ENCODE measurements at places on chromosomes 1 and 21.

GRCh38 chr1:199698222-199698621 is 329.3 kb upstream of the NR5A2 start:
- no peak for DNase-seq

GRCh38 chr1:3746830-3747521 is 5.3 kb upstream of the CCDC27 start:
- peak; percentile 88 for DNase-seq

DNA sequence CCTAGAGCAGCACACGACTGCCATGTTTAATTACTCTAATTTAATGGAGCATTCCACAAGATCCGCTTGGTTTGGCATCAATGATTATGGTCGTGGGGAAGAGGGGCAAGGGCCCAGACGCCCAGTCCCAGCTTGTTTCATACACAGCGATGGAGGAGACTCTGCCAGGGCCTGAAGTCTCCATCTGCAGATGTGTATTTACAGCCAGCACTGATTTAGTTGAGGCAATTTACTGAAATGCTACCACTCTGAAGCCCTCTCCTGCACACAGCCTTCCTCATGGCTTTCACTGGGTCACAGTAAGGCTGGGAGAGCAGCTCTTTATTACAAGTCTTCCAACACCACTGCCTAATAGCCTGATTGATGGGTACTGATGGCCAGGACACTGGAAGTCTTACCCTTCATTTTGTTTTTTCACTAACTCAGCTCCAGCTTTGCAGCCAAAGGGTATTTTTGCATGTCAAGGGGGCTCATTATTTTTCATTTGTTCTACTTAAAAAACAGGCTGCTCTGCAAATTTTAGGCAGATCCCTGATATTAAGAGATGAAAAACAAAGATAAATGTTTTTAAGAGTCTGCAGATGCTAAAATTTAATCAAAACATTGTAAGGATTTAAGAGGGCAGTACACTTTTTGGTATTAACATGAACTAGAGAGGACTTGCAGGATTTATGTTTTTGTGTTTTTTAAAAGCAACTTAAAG is 236.3 kb downstream of the SIPA1L2 start:
- DNase-seq = no peak

DNA sequence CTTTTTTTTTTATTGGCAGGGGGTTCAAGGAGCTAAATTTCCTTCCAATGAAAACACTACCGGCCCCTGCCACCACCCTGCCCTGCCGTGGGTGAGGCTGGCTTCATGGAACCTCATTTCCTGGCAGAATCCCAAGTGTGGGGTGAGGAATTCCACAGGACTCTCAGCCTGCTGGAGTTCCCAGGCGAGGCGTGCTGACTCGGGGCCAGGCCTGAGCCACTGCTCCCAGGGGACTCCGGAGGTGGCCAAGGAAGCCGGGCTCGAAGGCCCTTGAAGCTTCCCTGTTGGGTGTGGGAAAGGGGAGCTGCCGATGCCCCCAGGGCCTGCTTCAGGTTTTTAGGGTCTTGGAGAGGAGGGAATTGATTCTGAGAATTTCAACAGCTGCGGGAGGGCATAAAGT is 95.3 kb upstream of the ACTRT2 start:
- DNase-seq = no peak

GRCh38 chr1:26700711-26701110 is 4.9 kb downstream of the ARID1A start:
- DNase-seq = no peak

DNA sequence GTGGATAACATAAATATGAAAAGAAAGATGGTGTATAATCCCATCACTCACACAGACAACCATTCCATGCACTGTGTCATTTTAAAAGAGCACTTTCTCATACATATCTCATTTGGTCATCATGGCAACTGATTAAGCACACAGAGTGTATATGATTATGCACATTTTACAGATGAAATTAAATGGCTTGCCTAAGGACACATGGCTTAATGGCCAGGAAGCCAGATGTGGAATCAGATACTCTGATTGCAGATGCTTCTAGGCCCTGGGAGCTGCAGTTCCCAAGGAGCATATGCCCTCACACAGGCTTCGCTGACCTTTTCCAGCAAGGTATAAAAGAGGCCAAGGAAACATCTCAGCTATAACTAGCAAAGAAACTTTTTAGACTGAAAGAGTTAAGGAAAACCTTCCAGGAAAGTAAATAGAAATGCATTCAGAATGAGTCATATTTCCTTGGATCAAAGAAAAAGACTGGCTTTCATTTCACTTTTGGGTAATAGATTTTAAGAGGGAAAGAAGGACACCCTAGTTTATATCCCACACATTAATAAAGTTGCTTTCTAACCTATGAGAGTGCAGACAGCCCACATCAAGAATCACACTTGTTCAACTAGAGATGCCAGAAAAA is 19.6 kb upstream of the FAM89A start:
- no peak for DNase-seq

DNA sequence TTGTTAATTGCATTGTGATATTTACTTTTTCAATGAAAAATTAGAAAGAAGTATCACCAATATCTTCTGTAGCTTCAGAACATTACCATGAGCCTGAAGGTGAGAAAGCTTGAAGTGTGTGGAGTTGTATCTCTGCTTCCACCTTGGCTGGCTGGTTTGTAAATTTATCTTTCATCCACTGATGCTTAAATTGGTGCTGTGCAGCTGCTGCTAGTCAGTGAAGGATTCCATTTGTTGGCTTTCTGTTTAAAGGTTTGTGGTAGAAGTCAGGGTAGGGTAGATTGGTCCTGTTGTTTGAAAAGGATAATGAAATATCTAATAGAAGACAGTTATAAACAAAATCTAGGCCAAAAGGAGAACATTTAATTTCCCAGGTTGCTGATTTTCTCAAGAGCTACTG is 105.7 kb downstream of the C1orf21 start:
- DNase-seq = no peak

- DNase-seq = no peak
Measured at GRCh38 chr1:185819798-185820197, 85.6 kb downstream of the HMCN1 start.

DNA sequence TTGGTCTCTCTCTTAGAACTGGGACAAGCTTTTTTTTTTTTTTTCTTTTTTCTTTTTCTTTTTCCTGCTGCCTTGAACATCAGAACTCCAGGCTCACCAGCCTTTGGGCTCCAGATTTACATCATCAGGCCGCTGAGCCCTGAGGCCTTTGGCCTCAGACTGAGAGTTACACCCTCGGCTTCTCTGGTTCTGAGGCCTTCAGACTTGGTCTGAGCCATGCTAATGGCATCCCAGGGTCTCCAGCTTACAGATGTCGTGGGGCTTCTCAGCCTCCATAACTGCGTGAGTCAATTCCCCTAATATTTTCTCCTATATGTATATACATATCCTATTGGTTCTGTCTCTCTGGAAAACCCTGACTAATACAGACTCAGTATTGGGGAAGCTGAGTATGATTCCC is 36.5 kb upstream of the RC3H1 start:
- no peak for DNase-seq

Measured in CD4-positive, alpha-beta T cell treated with Interleukin-2 at 100 ng/mL for 4 hours (primary cell).